ENCODE measurements at places on chromosomes 16 and 17.

GRCh38 chr17:17815436-17816200, 21.2 kb downstream of the SREBF1 start:
- DNase-seq: no peak

- no peak for DNase-seq
Measured at GRCh38 chr17:27824176-27824715, 23.9 kb upstream of the NOS2 start.

GRCh38 chr16:11976850-11977375, 379 bp downstream of the SNX29 start:
- DNase-seq: no peak

- DNase-seq: no peak
Measured at GRCh38 chr16:21626659-21627277, 25.6 kb downstream of the IGSF6 start.

- DNase-seq: no peak
Measured at GRCh38 chr16:12096828-12097522, 120.4 kb downstream of the SNX29 start.

DNA sequence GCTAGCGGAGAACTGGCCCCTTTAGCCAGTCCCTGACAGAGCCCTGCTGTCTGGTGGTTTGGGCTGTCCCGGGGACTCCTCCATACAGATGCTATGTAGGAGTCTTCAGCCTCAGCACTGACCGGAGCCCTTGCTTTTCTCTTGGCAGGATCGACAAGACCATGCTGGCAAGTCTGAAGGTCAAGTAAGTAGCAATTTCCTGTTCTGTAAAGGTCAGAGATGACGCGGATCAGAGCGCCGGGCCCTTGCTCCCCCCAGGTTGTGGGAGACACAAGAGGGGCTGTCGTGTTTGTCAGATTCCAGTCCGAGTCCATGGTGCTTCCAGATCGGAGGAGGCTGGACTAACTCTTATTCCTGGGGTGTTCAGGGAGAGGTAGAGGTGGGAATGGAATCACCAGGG, 4.1 kb downstream of the RAP1GAP2 start:
- DNase-seq: no peak
